Activated T-helper 17 cell treated with anti-CD3 and anti-CD28 coated beads, Interleukin-2, amount 50 U/mL, for 72 hours (primary cell): ENCODE measurements at places on chromosomes 6 and 20.
A peak's percentile ranks its signal among the peaks of the same experiment; 100 is the strongest.

DNA sequence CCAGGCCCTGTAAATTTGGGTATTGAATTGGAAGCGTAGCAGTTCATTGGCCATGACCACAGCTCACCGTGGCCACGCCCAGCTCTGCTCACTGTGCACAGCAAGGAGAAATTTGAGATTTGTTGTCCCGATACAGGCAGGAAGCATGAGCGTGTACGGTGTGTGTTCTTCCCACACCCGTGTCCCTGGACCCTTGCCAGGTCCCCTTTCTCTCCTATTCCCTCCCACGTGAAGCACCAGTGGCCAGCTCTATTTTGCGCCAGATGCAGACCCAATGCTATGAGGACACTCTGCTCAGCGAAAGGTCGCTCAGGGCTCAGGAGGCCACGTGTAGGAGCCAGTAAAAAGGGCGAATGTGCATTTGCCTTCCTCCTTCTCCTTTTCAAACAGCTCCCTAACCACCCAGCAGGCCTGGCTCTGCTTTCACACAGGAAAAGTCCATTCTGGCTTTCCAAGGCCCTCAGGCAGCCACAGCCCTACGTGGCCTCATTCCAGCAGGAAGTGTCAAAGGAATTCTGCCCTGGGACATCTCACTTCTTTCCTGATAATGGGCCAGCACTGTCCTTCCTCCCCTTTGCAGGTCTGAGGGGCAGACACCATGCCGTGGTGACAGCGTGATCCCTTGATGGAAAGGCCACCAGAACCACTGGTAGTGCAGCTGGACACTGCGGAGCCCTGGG lies 499.2 kb upstream of the CDH4 start:
- ATAC-seq, result no peak

GRCh38 chr6:36459501-36459900 lies 16.7 kb downstream of the KCTD20 start:
- ATAC-seq, result no peak

DNA sequence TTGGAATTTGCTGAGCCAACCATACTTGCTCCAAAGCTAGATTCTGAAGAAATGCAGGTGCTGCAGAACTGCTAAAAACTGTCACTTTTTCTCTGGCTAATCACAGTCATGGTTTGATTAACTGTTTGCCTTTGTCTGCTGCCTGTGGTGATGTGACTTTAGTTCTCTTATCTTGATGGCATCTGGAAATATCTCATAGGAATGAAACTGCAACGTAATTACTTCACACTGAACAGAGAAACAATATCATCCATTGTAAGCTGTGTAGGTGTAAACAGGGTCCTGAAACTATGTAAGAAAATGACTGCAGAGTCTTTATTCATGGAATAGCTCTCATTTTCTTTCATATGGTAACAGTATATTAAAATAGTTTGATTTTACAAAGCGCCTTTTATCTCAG lies 721.9 kb upstream of the HS3ST5 start:
- ATAC-seq, result no peak

DNA sequence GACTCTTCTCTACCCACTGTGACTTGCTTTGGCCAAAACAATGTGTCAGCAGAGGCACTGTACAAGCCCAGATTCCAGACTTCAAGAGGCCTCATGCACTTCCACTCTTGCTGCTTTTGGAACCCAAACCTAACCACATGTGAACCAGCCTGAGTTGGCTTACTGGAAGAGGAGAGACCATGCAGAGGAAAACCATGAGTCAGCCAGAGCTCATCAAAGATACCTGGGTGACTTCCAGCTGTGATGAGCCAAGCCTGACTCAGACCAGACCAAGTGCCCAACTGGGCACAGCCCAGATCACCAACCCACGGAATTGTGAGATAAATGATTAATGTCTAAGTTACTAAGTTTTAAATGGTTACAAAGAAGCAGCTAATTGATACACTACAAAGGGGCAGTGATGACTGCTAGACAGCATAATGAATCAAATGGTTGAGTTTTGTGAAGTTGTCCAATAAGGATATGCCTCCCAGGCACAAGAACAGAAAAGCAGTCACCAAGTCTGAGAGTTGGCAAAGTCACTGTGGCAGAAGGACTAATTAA lies 16.2 kb upstream of the BEND6 start:
- peak; percentile 94 for ATAC-seq

DNA sequence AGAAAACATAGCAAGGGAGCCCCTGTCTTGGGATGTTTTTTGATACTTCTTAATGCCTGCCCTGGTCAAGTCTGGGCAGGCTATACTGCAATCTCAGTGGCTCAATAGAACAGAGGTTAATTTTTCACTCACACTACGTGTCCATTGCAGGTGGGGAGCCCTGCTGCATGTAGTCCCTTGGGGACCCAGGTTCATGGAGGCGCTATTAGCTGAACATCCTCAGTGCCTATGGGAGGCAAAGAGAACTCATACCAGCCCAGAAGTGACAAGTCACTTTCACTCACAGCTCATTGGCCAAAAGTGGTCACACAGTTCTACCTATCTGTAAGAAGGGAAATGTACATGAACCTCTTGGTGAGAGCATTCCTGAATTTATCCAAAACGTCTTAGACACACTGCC lies 23.2 kb downstream of the CGA start:
- no peak for ATAC-seq

DNA sequence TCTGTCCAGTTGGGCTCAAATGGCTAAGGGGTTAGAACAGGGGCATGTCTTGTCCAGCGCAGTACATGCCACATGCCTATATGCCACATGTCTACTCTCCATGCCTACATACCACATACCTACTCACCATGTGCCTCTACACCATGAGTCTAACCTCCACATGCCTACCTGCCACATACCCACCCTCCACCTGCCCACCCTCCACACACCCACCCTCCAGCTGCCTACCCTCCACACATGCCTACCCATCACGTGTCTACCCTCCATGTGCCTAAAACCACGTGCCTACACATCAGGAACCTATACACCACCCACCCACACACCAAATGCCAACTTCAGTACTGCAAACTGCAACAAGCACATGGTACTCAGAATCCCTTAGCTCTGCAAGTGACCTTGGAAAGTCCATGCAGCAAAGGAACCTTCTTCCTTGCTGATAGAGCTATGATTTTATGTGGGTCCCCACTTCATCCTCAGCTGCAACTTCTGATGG lies 113.0 kb upstream of the CST7 start:
- ATAC-seq, result no peak

GRCh38 chr6:167469672-167470071 lies 144.8 kb downstream of the TTLL2 start:
- ATAC-seq, result no peak
